ENCODE measurements at places on chromosomes 13 and 19. TPM values are rescaled to one million over a fixed set of nuclear protein-coding genes. Genes with fewer than 3 reads are reported as not detected.

The ZSCAN4 gene
- not detected for total RNA-seq

DNA sequence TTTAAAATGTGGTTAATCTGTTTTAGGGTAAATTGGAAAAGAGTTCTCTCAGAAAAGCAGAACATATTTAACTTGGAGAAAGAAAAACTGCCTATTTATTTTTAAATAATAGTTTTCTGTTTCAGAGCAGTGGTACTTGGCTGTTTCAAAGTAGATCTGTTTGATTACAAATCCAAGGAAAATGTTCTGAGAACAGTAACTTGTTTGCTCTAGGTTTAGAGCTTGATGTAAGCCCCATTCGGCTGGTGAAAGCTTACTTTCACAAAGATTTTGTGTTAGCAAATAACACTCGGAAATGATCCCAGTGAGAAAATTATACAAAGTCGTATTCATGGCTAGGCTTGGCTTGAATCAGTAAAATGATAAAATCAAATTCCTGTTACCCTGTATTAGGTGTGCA lies 395.8 kb upstream of the GPC6 start:
- no peak for DNase-seq

The C19orf81 gene
- 3.7 TPM for total RNA-seq

DNA sequence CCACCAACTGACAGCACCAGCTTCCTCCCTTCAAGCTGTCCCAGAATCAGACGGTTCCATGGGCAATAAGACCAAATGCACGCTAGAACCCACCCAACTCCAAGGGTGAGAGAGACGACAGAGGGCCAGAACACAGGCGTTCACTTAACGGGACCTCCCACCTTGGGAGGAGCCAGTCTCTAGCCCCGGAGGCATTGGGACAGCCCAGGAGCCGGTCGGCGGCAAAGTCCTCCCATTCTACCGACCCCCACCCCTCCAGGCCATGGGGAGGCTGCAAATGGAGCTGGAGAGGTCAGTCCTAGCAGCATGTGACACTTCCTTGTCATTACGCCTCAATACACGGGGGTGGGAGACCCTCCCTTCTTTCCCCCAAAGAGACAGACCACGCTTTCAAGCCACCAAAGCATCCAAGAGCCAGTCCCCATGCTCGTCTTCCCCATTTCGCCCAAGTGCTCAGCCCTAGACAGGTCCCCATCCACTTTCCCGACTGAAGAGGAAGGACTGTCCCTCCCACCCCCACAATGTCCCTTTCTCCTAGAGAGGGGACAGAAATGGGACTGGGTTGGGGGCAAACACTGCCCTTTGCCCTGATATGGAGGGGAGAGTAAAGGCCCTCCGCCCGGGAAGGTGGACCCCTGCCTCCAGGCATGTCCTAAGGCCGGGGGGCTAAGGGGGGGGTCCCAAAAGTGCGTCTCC lies 964 bp downstream of the KHSRP start:
- DNase-seq = no peak

DNA sequence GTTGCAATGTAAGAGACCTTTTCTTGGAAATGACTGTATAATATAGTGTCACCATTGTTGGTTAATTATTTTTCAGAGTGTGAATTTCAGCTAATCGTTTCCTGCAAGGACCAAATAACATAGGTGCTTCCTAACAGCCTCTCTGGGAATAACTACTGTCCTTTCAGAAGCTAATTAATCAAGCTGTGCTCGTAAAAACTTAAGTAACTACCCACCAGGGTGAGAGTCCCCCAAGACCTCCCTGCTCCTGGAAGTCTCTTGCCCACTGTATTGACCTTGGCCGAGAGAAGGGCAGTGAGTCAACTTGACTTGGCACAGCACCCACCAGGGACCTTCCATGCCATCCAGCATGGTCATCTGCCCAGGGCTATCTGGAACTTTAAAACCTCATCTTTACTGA lies 50.3 kb downstream of the UQCRFS1 start:
- DNase-seq = no peak

- DNase-seq = no peak
Observed at GRCh38 chr13:35566340-35566739, 89.9 kb upstream of the MAB21L1 start.

The SBSN gene
- 0.53 TPM for total RNA-seq

The PCSK4 gene
- 9.6 TPM for total RNA-seq

- no peak for DNase-seq
Observed at GRCh38 chr19:48296963-48297734, 27.3 kb downstream of the ZNF114 start.

The TMEM255B gene
- 1.9 TPM for total RNA-seq

- DNase-seq = no peak
Observed at GRCh38 chr19:54077334-54077733, 3.8 kb downstream of the TARM1 start.

The ZAR1L gene
- total RNA-seq = not detected

DNA sequence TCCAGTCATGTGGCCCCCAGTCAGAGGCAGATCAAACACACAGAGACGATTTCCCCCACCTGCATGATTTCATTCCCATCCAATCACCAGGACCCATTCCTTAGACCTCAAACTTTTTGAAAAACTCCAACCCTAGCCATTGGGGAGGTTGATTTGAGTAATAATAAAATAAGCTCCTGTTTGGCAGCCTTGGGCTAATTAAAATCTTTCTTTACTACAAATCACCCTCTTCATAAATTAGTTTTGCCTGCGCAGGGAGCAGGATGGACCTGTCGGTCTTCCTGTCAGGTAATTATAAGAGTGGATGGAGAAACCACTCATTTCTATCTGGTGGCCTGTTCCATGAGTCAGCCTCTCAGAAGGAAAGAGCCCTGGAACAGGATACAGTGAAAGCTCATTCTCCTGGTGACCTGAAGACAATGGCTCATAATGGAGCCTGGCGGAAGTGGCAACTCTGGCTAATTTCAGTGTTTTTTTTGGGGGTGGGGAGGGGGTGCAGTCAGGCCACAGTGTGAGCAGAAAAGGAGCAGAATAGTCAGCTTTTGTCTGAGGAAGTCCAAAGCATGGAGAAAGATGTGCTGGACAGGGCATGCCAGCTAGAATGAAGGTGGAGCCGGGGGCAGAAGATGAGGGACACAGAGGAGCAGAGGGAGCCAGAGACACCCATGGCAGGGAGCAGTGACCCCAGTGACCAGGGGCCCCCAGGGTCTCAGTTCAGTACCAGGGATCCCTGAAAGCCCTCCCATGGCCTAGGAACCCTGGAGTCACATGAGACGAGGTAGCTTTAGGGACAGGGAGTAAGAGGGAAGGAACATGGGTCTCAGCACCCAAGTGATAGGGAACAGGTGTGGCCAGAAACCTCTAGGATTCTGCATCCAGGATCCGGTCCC lies 31.8 kb upstream of the PSG9 start:
- DNase-seq = no peak

DNA sequence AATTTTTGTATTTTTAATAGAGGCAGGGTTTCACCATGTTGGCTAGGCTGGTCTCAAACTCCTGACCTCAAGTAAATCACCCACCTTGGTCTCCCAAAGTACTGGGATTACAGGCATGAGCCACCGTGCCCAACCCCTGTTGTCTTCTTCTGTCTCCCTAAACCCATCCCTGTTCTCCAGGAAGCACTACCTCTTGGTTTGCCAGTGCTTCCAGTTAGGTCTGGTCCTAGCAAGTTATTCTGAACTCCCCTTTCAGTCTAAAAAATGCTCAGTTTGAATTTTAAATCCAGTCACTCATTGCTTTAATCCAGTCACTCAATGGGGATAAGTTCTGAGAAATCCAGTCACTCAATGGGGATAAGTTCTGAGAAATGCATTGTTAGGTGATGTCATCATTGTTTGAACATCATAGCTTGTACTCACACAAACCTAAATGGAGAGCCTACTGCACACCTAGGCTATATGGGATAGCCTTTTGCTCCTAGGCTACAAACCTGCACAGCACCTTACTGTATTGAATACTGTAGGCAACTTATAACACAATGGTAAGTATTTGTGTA lies 8.0 kb upstream of the ATP4A start:
- DNase-seq = no peak

DNA sequence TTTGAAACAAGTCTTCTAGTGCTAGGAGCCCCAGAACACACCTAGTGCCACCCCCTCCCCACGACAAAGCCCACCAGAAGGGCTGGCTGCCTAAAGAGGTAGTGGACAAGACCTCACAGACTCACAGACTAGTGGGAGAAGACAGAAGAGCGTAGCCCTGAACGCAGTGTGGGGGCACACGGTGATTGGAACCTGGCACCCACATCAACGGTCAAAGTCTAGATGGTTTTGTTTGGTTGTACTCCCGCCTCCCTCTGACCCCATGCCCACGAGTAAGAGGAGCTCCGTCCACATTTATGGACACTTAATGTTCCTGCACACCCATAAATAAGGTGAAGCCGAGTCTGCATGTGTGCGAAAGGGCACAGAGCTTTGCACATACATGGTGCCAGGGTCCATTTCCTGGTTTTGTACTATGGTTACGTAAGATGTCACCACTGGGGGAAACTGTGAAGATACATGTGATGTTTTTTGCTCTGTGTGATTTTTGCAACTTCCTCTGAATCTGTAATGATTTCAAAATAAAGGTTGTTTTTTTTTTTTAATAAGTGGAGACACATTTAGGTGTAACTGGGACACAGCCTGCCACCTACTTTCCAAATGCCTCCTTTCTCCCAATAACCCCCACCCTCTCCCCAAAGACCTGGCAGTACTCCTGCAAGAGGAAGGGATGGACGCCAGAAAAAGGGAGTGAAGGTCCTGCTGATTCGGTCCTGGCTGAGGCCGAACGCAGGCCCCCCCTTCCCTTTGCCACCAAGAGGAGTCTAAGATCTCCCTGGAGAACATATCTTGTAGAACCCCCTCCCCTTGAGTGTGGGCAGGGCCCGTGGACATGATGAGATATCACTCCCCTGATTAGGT lies 72.8 kb downstream of the GNG7 start:
- no peak for DNase-seq

The ATP12A gene
- total RNA-seq = 23.6 TPM

Data from type B pancreatic cell (in vitro differentiated cells).